ENCODE measurements at places on chromosomes 6 and 20. TPM values are rescaled to one million over a fixed set of nuclear protein-coding genes. Genes with fewer than 3 reads are reported as not detected.

GRCh38 chr6:53426667-53427270 lies 78.0 kb upstream of the ELOVL5 start:
- H3K36me3 ChIP-seq, result no peaks in the 10 kb centered on the region
- no peak overlapping the region for H3K27ac ChIP-seq
- no peak overlapping the region for H3K4me3 ChIP-seq
- peaks cover 3% of the 10 kb centered on the region for H3K27me3 ChIP-seq
- H3K4me1 ChIP-seq, result no peaks in the 10 kb centered on the region

GRCh38 chr6:37565267-37566110 lies 65.8 kb upstream of the CCDC167 start:
- peak overlapping the region; percentile 15 for H3K27ac ChIP-seq
- peaks cover 48% of the 10 kb centered on the region for H3K4me1 ChIP-seq
- peak; percentile 77 for DNase-seq
- peaks cover 57% of the 10 kb centered on the region for H3K27me3 ChIP-seq
- H3K36me3 ChIP-seq, result no peaks in the 10 kb centered on the region

DNA sequence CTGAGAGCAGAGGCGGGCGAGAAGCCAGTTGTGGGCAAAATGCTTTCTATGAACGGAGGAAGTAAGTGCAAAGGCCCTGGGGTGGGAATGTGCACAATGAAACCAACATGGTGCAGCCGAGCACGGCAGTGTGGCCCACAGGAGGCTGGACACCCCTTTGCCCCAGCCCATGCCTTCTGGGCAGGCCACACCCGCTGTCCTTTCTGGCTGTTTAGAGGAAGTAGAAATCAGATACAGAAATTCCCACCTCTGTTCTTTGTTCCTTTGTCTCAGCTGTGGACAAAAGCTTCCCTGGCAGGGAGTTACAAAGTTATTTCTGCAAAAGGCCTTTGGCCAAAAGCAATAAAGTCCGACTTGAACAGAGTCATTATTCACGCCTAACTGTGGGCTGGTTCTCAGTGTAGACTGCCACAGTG lies 11.9 kb downstream of the SULF2 start:
- H3K27me3 ChIP-seq, result no peaks in the 10 kb centered on the region
- no peak for DNase-seq
- peak overlapping the region; percentile 64 for H3K27ac ChIP-seq

Gene TNFRSF21
- total RNA-seq, result 96.7 TPM

Gene TFAP2A
- 143 TPM for total RNA-seq

Gene HFE
- 2.6 TPM for total RNA-seq
